Esophagus mucosa (tissue), 1 donor: ENCODE measurements at places on chromosomes 16 and 17. TPM values are rescaled to one million over a fixed set of nuclear protein-coding genes. Genes with fewer than 3 reads are reported as not detected.

The TRAPPC1 gene
- total RNA-seq: 108 TPM

The STX1B gene
- total RNA-seq: 0.80 TPM

The COTL1 gene
- total RNA-seq: 16.3 TPM

The ARL5C gene
- total RNA-seq: not detected

The CCL1 gene
- total RNA-seq: not detected

The HOXB5 gene
- total RNA-seq: 0.16 TPM

- peak; percentile 59 for ATAC-seq
These were observed 15.5 kb downstream of the SPNS2 start for GRCh38 chr17:4514206-4514605.

GRCh38 chr16:11100239-11100750 is 155.7 kb downstream of the SOCS1 start:
- peak; percentile 13 for ATAC-seq

GRCh38 chr17:82920150-82920549 is 80.3 kb upstream of the ZNF750 start:
- ATAC-seq: no peak

DNA sequence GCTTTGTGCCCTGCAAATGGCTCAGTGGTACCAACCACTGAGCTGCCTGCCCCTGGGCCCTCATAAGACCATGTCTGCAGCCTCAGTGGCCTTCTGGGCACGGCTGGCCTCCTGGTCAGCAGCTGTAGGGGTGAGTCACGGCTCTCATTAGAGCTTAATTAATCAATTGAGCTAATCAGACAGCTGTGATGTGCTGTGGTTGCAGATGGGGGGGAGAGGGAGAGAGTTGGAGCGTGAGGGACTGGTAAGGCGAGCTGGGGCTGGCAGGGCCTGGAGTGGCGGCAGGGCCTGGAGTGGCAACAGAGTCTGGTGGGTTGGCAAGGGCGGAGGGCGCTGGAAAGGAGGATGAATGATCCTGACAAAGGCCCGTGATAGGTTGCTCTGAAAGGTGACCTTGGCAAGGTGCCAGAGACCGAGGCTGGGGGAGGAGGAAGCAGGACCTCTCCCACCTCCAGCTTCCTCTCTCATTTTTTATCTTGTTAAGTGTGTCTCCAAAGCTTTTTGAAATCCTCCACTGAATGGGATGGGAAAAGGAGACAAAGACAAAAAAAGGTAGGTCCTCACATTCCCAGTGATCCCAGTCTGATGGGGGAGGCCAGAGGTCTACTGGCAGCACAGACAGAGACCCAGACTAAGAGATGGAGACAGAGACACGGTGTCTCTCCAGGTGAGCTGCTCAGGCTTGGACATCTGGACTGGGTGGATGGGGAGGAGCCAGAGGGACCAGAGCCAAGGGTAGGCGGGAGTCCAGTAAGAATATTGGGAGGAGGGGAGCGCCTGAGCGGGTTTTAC is 41.6 kb downstream of the DCAKD start:
- ATAC-seq: no peak

GRCh38 chr16:81585785-81586184 is 141.2 kb downstream of the CMIP start:
- ATAC-seq: no peak

DNA sequence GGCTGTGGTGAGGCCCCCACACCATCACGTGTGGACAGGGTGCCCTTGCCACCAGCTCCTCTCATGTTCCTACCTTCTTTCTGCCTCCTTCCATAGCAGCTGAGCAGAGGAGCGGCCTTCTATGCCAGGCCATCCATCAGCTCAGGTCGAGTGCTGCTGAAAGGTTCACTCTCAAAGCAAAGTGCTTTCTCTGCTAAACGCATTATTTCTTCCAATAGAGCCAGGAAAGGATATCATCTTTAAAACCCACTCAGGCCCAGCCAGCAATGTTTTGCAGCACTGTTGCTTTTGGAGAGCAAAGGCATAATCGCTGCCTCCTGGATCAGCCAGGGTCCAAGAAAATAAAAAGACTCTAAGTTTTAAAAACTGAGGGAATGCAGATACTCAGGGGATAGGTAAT is 54.9 kb upstream of the GPRC5B start:
- ATAC-seq: no peak

DNA sequence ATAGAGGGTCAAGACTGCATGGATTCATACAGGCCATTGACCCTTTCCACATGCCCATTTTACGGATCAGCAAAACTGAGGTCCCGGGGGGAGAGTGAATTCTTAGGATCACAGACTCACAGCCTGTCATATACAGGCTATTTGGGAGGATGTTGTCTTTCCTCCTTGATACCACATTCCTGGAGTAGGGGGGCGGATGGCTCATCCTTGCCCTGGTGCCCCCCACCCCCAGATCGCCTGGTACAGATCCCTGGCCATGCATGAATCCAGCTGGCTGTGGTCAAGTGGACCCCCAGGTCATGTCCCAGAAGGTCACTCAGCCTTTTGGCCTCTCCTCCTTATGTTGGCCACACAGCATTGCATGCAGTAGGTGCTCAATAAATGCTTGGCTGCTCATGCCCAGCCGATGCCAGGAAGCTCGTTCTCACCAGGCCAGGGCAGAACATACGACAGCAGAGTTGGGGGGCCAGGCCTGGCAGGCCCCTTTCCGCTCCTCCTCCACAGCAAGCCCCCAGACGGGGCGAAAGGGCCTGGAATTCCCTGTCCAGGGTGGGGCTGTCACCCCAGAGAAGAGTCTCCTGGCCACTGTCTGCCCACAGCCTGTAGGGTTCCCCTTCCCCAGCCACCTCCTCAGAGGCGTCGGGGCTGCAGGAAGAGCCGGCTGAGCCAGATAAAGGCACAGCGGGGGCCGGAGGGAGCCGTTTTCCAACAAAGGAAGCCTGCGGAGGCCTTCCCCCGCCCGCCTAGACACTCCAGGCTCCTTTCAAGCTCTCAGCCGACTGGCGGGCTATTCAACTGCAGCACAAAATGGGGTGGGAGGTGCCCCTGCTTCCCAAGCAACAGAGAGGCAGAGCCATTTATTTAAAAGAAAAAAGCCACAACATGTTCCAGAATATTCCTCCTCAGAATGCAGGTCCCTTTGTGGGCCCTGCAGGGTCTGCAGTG is 215.7 kb upstream of the CIBAR2 start:
- no peak for ATAC-seq

DNA sequence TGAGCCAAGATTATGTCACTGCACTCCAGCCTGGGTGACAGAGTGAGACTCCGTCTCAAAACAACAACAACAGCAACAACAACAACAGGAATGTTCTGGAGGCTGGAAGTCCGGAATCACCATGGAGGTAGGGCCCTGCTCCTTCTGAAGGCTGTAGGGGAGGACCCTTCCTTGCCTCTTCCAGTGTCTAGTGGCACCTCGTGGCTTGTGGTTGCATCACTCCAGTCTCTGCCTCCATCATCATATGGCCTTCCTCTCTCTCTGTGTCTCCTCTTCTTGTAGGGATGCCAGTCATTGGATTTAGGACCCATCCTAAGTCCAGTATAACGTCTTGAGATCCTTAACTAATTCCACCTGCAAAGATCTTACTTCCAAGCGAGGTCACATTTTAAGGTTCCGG is 14.0 kb downstream of the NAGPA start:
- no peak for ATAC-seq

DNA sequence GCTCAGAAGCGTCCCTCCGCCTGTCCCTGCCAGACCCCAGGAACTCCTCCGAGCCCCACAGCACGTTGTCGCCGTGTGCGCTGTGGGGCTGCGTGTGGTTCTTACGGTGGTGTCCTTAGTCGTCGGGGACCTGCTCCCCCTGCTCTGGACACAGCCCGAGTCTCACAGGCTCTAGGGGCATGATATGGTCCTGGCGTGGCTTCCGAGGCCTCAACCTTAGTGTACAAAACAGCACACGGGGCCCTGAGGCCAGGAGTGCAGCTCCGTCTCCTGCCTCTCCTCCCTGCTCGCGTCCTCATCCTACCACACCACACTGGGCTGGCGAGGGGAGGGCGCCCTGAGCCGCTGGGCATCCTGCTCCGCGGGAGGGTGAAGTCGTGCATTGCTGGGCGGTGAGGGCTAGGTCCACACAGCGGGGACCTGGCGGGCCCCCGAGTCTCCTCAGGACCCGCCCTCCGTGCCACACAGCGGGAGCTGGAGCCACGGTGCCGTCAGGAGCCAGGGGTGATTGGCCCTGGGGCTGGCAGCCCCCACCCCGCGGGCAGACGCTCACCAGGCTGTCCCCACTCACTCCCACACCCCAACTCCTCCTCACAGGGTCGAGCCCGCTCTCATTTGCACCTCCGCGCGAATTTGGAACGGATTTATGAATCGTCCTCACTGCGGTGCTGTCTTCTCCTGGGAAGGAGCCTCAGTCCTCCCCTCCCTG is 1.2 kb upstream of the MAFG start:
- ATAC-seq: peak; percentile 2

DNA sequence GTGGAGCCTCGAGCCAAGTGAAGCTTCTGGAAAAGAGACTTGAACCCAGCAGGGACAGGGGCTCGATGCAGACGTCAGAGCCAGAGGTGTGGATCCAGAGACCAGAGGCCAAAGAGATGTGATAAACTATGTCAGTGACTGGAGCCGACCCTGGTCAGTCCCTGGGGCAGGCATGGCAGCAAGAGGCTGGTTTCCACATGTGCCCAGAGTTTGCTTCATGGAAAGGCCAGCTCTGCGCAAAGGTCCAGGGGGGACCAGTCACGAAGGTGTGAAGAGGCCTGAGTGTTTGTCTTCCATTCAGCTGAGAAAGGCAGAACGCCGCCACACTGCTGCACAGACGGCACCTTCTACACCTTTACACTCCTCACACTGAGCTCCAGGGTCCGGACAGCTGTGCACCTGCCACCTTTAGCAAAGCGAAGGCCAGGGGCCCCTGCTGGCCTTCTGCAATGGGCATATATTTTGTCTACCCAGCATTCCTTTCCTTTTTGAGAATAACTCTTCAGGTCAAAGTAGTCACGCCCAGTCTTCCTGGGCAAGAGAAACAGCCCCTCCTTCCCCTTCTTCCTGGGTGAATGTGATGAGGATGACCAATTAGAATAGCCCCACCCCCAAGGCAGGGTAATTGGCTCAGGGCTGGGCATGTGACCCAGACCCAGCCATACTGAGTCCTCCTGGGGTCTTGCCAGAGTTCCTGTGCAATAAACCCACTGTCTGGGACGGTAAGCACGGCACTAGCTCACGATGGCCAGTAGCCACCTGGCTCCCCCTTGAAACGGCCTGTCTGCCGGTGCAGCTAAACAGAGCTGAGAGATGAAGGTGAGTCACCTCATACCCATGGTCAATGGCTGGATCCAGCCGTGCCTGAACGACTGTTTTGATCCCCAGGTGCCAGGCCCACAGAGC is 2.3 kb upstream of the RPH3AL start:
- ATAC-seq: no peak

- peak; percentile 82 for ATAC-seq
These were observed 207.9 kb downstream of the TANC2 start for GRCh38 chr17:63173903-63174302.

DNA sequence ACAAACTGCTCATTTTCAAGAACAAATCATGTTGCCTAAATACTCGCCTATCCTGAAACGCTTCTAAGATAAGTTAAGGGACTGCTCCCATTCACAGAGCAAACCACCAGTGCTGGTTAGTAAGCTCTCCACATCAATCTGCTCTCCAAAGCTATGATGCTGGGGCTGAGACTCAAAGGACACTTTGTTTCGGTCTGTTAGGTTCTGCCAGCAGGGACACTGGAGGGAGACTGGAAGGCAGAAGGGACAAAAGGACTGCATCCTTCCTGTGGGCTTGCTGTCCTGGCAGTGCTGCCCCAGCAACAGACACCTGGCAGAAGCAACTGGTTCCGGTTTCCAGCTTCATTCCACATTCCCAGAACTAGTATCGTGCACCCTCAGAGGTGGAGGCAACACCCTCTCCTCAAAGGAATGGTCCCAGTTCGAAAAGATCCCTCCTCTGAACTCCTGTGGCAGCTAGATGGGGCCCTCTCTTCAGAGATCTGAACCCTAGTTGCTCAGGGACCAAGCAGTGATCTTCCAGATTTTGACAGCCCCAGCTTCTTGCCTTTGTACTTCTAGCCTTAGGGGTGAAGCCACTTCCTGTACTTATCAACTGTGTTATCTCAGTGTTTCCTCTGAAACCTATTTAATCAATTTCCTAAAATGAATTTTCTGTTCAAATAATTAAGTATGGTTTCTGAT is 73.4 kb upstream of the GSG1L start:
- ATAC-seq: no peak

- ATAC-seq: peak; percentile 66
These were observed 73.1 kb downstream of the KSR1 start for GRCh38 chr17:27529230-27529796.

DNA sequence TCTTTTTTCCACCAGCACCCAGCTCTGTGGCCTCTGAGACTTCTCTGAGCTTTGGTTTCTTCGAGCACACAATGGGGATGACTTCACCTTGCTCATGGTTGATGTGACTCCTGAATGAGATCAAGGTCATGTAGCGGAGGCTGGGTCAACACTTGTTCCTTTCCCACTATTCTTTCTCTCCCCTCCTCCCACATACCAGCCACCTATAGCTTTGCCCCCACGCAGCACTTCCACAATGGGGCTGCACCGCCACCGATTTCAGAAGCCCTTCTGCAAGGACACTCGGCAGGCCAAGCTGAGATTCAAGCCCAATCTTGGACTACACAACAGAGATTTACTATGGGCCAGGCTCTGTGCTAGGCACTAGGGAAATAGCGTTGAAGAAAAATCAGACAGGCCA is 14.4 kb downstream of the TRIM25 start:
- ATAC-seq: no peak

DNA sequence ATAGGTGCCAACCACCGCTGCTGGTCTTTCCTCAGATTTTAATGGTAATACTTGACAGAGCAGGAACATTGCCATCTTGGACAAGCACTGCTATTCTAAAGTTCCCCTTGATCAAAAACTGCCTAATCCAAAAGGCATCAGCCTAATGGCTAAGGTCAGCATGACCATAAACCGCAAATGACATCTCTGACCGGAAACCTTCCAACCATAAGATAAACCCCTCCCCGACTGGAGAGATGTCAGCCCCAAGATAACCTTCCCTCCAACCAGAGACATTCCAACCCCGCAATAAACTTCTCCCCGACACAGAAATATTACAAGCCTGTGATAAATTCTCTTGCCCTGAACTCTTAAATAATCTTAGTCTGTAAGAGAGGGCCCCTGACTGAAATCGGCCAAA is 7.4 kb upstream of the DHX40 start:
- no peak for ATAC-seq

DNA sequence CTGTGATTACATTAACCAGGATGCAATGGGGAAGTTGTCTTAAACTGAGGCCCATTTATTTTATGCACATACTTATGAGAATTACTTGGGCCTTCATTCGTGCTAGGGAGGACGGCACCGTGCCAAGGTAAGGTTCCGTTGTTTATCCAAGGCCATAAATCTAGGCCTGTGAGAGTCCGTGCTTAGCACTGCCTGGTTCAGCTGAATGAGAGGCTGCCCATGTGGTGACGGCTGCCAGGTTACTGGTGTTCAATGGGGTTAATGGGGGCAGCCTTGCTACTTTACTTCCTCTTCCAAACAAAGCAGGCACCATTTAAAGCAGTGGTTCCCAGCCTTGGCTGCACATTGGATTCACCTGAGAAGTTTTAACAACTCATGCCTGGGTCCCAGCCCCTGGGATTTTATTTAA is 135.1 kb upstream of the NOL11 start:
- no peak for ATAC-seq
